WTC11 (cell line): ENCODE measurements at places on chromosomes 11 and 22. TPM values are rescaled to one million over a fixed set of nuclear protein-coding genes. Genes with fewer than 3 reads are reported as not detected.

GLB1L2 gene
- 4.6 to 6.0 TPM (median 5.1 TPM) in 3 replicates for total RNA-seq

TSSK2 gene
- not detected in 3 replicates for total RNA-seq

OR2AG2 gene
- 0.09 to 0.21 TPM (median 0.17 TPM) in 3 replicates for total RNA-seq

GGTLC3 gene
- total RNA-seq, result not detected in 3 replicates

SCGB1C1 gene
- not detected in 3 replicates for total RNA-seq

TMPRSS6 gene
- 0.11 to 0.14 TPM in 2 of 3 replicates, not detected in the other for total RNA-seq

CD248 gene
- total RNA-seq, result 2.6 to 2.8 TPM (median 2.7 TPM) in 3 replicates

AQP11 gene
- total RNA-seq, result 0.99 to 1.6 TPM (median 1.2 TPM) in 3 replicates

COMT gene
- 30.8 to 38.0 TPM (median 36.1 TPM) in 3 replicates for total RNA-seq

CRYBB2 gene
- 0.28 TPM in 1 of 3 replicates, not detected in the others for total RNA-seq

FAM83F gene
- 33.8 to 43.1 TPM (median 35.4 TPM) in 3 replicates for total RNA-seq

ZNF280A gene
- 0.22 to 0.44 TPM (median 0.30 TPM) in 3 replicates for total RNA-seq

TEX54 gene
- total RNA-seq, result 0.44 TPM in 1 of 3 replicates, not detected in the others

KCNQ1OT1 gene
- 2.1 to 2.4 TPM (median 2.3 TPM) in 3 replicates for total RNA-seq

ASCC2 gene
- total RNA-seq, result 42.2 to 43.9 TPM (median 43.6 TPM) in 3 replicates

TMEM45B gene
- 0.25 to 0.59 TPM (median 0.37 TPM) in 3 replicates for total RNA-seq

FBXO7 gene
- 59.4 to 64.0 TPM (median 60.7 TPM) in 3 replicates for total RNA-seq

SAA2 gene
- total RNA-seq, result 4.1 to 8.2 TPM (median 5.0 TPM) in 3 replicates

PGA4 gene
- total RNA-seq, result 0.32 to 1.3 TPM in 2 of 3 replicates, not detected in the other

C11orf87 gene
- 0.20 to 0.25 TPM (median 0.23 TPM) in 3 replicates for total RNA-seq

MMP7 gene
- 0.23 to 0.50 TPM (median 0.48 TPM) in 3 replicates for total RNA-seq

OSBP2 gene
- 4.1 to 4.4 TPM (median 4.1 TPM) in 3 replicates for total RNA-seq

POTEH gene
- total RNA-seq, result not detected in 3 replicates

OR4D5 gene
- total RNA-seq, result not detected in 3 replicates

RBMXL2 gene
- total RNA-seq, result not detected in 3 replicates

PTPRJ gene
- total RNA-seq, result 17.1 to 19.5 TPM (median 17.9 TPM) in 3 replicates

OR8A1 gene
- not detected in 3 replicates for total RNA-seq
